Stimulated activated CD8-positive, alpha-beta memory T cell treated with anti-CD3 and anti-CD28 coated beads, Interleukin-4, amount 100 ng/mL, for 4 hours (primary cell): ENCODE measurements at places on chromosomes 6 and 20.

DNA sequence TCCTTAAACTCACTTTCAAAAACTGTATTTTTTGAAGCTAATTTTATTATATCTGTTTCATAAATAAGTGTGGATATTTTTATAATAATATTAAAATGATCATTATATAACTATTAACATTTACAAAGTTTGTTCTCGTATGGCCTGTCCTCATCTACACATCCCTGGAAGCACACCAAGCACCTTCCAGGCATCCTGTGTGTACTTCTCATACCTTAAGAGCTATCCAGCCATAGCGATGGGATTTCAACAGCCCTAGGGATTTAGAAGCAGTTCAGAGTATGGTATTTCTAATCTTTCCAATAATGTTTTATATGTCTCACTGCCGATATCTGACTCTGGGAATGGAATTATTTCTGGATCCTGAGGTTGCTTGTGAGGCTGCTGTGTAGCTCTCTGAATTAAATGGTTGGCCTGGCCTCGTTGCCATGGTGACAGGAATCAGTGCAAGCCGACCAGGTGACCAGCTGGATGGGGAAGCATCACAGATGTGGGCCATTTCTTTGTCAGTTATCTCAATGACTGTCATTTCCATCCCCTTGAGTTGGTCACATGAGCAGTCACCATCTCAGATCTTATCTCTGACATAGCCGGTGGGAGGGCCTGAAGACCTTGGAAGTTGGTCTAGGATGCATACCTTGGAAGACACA is 265.2 kb upstream of the RIN2 start:
- DNase-seq: no peak

DNA sequence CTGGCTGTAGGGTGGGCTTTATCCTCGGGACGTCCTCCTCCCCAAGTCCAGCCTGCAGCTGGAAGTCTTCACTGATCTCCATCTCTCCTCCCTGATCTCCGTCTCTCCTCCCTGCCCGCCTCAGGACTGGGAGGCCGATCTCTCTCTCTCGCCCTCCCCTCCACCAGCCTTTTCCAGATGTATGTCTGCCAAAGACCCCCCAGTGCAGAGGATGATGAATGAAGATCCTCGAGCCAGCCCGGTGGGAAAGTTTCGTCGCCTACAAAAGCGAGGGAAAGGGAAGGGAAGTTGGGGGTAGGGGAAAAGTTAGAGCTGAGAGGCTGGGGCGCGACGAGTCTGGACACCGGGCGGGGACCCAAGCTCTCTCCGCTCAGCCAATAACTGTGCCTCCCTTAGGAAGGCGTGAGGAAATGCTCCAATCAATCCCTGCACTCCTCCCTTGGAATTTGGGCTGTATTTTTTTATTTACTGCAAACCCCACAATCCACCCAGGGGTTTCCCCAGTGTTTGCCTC is 595 bp upstream of the SRF start:
- DNase-seq: no peak

DNA sequence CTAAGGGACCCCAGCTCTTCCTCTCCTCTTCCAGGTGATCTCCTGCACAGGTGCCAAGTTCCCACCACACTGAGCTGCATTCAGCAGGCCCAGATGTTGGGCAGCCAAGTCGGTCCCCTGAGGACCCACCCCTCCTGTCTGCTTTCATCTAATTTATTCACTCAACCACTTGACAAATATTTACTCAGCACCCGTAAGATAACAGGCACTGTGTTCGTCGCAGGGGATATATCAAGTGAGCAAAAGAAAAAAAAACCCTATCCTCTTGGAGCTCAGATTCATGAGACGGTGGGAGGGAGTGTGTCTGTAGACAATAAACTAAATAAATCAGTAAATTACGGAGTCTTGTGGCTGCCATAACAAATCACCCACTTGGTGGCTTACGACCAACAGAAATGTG is 143.6 kb downstream of the MRPL14 start:
- no peak for DNase-seq

- no peak for DNase-seq
Observed at GRCh38 chr20:24507182-24507853, 37.9 kb downstream of the SYNDIG1 start.

DNA sequence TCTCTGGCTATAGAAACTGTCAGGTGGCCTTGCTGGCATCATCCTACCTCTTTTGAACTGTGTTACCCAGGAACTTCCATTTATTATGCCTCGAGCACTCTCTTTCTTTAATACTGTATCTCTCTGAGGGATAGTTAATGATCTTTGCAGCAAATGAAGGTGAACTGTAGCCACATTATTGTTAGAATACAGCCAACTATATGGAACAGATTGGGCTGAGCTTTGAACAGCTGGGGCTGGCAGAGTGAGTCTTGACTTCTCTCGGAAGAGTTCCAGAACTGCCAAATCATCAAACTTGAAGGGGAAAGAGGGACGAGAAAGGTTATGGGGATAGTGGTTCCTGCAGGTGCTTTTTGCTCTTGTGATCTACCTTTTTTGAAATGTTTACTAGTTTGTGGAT is 237.7 kb downstream of the PRL start:
- no peak for DNase-seq

GRCh38 chr6:113630738-113631535 is 226.2 kb upstream of the MARCKS start:
- no peak for DNase-seq

GRCh38 chr20:38272398-38272797 is 11.9 kb upstream of the KIAA1755 start:
- no peak for DNase-seq

DNA sequence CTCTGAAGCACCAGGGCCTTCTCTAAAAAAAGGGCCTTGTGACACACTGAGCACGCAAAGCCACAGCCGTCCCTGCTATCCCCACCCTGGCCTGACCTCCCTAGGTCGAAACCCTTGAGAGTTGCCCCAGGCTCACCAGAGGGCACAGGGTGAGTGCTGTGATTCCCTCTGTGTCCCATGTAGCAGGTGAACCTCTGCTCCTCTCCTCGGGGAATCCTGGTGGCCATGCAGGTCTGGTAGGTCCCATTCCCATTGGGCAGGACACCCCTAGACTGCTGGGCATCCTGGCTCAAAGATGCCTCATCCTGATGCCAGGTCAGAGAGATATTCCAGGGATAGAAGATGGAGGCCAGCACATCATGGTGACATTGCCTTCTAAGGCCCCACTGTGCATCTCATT is 20.9 kb downstream of the HLA-F start:
- no peak for DNase-seq

DNA sequence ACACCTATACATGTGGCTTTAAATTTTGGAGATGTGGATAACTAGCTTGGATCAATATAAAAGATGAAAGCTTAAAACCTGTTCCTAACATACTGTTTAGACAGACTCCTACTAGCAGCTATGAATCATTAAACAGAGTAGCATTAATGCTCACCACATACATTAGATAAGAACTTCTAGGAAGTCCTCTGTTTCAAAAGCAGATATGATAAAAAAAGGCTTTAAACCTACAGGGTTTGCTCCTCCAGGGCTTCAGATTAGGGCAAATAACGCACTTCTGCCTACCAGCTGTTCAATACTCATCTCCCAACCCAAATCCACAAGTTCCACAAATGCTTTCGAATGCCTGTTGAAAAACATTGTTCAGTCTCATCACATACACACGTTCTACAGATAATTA is 1.5 kb downstream of the REPS1 start:
- DNase-seq: no peak

GRCh38 chr6:106667022-106667402 is 37.6 kb downstream of the QRSL1 start:
- no peak for DNase-seq

DNA sequence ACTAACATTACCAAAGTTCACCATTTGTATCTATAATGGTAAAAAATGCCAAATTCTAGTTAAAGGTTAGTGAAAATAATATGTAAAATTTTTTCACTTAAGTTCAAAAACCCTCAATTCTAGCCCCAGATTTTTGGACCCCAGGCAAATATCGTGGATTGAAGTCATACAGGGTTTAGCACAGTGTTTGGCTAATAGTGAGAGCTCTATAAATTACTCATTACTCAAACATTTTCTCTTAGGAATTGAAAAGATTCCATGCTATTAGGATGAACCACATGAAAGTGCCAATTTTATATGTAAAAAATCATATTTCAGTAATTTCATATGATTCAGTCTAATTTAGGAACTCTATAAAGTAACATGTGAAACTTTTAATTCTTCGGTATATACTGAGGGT is 170.3 kb upstream of the PREP start:
- DNase-seq: no peak

GRCh38 chr20:17109307-17109706 is 117.5 kb upstream of the PCSK2 start:
- DNase-seq: no peak

DNA sequence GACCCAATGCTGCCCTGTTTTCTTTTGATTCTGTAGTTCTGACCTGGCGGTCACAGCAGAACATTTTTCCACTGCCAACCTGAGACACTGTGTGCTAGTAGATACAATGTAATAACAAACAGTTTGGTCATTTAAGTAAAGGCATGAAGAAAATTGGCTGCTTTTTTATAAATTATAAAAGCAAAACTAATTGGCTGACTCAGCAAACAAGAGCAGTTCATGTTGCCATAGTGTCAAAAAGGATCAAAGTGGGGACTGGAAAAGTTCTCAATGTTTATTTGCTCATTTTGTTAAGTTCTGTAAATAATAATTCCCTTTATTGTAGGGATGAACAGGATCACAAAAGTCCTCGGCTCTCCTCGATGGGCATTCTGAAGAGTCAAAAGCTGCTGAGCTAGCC is 599.5 kb downstream of the PKHD1 start:
- DNase-seq: no peak

GRCh38 chr6:159047891-159048685 is 3.3 kb upstream of the TAGAP start:
- DNase-seq: no peak

DNA sequence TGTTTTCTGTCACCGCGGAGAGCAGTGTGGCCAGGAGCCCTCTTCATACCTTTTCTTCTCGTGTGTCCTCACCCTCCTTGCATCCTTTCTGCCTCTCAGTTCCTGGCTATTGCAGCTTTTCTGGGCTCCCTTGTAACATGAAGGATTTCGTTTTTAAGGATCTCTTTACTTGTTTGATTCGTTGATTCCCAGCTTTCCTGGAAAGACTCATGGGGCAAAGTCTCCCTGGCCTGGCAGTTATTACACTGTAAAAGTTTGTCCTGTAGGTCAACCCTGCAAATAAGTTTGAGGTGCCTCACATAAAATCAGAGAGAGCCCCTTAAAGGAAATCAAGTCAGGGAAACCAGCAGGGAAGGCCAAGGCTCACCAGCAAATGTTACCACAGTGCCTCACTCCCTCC is 70.1 kb downstream of the ISM1 start:
- no peak for DNase-seq

- DNase-seq: no peak
Observed at GRCh38 chr20:47024461-47024937, 129.9 kb downstream of the EYA2 start.

- no peak for DNase-seq
Observed at GRCh38 chr6:163643866-163644265, 229.3 kb downstream of the QKI start.

DNA sequence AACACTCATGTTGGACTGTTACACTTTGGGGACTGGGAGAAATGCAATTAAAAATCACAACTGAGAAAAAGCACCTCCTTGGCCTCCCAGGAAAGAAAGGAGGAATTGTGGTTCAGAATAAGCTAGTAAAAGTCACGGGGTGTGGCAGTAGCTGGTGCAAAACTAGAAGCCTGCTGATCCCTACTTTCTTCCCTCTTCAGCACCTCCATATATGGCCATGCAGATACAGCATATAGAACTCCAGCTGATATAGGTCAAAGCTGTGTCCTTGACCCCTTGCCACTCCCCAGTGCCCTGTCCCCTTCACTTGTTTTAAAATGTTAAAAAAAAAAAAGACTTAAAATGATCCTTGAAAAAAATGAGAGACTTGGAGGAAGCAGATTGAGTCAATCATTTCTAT is 5.5 kb upstream of the FLRT3 start:
- DNase-seq: no peak

GRCh38 chr6:163392533-163392932 is 22.0 kb upstream of the QKI start:
- DNase-seq: no peak

DNA sequence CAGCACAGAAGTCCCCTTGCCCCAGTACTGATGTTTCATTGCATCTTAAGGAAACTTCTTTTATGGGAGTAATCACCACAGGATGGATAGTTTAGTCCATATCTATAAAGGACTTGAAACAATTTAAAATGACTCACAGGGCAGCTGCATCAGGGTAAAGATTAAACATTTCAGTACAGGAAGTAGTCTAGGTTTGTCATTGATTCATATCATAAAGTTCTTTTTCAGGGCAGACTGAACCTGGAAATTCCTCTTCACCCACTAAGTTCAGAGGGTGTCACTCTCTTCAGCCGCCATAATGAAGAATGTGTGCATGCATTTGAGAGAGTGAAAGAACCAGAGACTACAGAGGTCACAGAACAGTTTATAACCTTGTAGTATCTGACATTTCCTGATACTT is 296.3 kb upstream of the JAG1 start:
- no peak for DNase-seq

DNA sequence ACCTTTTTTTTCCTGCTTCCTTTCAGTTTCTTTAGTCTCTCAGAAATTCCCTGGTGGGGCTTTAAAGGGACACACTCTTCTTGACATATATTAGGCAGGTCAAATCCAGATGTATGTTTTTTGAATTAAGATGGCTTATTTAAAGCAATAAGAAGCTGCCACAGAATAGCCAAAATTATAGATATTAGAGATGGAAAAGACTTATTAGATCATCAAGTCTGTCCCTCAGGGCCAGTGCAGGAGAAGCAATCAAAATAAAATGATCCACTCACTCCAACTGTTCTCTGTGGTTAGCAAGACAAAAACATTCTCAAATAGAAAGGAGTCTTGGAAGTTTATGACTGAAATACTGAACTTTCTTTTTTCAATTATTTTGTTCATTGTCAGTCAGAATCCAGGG is 462.8 kb downstream of the CDC5L start:
- DNase-seq: no peak
